ENCODE measurements at places on chromosomes 11 and 22.

- no peak for DNase-seq
Observed at GRCh38 chr11:41714101-41714500, 254.6 kb upstream of the LRRC4C start.

GRCh38 chr11:13965337-13965736 is 2.8 kb downstream of the SPON1 start:
- no peak for DNase-seq

DNA sequence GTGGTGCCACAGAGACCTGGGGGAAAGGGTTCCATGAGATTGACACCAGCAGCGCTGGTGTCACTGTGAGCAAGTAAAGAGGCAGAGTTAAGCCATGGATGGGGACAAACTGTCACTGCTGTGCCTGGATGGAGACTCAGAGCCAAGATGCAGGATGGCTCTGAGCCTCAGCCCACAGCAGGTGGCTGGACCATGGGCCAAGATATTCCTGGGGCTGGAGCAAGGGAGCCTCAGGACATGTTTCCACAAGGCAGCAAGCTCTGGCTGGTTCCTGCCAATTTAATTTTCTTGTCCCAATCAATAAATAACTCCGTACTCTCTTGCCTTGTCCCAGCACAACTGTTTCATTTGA is 23.0 kb downstream of the MYO18B start:
- DNase-seq, result no peak

GRCh38 chr11:78399136-78399535 is 18.5 kb downstream of the GAB2 start:
- no peak for DNase-seq

- no peak for DNase-seq
Observed at GRCh38 chr11:110031171-110031570, 62.0 kb upstream of the ZC3H12C start.

DNA sequence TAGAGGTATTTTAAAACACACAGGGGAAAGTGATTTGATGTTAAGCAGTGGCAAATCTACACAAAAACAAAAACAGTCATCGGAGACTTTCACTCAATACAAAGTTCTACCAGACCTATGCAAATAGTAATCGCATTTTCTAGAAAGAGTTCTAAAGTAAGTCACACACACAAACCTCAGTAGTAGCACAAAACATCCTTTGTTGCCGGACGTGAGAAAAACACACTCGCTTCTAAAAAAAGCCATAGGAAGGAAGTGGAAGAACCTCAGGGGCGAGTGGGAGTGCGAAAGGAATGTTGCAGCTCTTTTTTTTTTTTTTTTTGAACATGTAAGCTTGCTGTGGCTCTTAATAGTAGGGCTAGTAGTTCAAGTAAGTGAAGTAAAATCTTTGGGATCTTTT is 88.9 kb downstream of the MAML2 start:
- peak; percentile 37 for DNase-seq

DNA sequence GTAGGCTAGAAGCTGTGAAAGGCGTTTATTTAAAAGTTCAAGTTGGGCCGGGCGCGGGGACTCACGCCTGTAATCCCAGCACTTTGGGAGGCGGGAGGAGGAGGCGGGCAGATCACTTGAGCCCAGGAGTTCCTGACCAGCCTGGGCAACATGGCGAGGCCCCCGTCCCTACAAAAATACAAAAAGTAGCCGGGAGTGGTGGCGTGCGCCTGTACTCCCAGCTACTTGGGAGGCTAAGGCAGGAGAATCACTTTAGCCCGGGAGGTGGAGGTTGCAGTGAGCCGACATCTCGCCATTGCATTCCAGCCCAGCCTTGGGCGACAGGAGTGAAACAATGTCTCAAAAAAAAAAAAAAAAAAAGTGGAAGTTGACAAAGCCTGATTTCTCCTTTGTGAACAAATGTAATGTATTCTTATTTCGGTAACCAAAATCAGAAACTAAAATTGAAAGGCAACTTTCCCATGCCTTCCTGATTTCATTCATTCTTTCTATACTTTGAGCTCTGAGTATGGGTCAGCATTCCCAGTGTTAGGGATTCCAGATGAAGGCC is 825 bp downstream of the PTPMT1 start:
- DNase-seq, result no peak

DNA sequence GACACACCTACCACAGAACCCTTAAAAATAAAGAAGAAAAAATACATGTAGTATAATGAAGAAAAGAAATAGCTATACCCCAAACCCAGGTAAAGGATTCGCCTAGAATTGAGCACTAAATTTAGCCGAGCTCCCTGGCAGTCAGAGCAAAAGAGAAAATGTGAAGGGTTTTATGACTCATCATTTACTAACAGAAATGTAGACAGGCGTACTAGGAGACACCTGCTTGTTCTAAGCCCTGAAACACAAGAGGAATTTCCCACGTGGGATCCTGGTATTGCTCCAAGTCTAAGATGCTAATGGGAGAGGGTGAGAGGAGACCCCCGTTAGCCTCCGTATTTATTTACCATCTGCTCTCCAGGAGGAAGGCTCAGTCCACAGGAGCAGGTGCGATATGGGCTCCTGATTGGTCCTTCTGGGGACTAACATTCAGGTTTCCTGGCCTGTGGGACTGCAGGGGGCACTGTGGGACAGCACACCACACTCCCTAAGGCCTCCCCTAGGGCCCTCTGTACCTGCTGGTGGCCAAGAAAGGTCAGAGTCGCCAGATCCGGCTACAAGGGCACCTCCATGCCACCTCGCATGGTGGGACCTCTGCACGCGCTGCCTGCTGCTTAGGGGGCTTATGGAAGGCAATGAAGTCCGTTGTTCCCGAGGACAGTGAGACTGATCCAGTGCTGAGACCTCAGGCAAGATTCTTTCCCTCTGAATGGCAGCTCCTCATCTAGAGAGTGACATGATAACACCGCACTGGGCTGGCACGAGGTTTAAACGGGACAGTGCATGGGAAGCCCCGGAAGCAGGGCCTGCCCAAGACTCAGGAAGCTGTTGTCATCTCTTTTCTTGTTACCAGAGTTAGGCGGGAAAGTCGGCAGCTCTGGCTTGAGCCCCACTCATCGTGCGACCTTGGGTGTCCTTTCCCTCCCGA is 25.8 kb downstream of the KCNC1 start:
- peak; percentile 47 for DNase-seq

- DNase-seq, result no peak
Observed at GRCh38 chr11:129611661-129612446, 203.8 kb upstream of the TMEM45B start.

GRCh38 chr11:102154806-102155205 is 44.6 kb downstream of the YAP1 start:
- DNase-seq, result no peak

DNA sequence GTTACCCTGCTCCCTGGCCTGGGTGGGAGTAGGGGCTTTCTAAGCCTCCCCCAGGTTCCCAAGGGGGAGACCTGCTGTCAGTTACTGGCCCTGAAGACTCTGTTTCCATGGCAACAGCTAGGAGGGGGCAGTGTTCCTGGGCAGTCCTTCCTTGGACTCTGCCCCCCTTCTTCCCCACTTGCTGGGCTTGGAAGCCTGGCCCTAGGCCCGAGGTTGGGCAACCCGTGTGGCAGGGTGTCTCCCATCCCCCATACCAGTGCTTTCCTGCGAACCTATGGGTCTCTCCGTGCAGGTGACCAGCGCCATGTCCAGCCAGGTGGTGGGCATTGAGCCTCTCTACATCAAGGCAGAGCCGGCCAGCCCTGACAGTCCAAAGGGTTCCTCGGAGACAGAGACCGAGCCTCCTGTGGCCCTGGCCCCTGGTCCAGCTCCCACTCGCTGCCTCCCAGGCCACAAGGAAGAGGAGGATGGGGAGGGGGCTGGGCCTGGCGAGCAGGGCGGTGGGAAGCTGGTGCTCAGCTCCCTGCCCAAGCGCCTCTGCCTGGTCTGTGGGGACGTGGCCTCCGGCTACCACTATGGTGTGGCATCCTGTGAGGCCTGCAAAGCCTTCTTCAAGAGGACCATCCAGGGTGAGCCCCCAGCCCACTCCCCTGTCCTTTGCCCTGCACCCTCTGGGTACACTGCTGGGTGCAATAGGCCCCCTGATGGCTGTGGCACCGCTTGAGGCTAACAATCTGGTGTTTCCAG is 1.7 kb downstream of the ESRRA start:
- DNase-seq, result no peak

GRCh38 chr11:10856689-10857458 is 979 bp downstream of the ZBED5 start:
- no peak for DNase-seq

DNA sequence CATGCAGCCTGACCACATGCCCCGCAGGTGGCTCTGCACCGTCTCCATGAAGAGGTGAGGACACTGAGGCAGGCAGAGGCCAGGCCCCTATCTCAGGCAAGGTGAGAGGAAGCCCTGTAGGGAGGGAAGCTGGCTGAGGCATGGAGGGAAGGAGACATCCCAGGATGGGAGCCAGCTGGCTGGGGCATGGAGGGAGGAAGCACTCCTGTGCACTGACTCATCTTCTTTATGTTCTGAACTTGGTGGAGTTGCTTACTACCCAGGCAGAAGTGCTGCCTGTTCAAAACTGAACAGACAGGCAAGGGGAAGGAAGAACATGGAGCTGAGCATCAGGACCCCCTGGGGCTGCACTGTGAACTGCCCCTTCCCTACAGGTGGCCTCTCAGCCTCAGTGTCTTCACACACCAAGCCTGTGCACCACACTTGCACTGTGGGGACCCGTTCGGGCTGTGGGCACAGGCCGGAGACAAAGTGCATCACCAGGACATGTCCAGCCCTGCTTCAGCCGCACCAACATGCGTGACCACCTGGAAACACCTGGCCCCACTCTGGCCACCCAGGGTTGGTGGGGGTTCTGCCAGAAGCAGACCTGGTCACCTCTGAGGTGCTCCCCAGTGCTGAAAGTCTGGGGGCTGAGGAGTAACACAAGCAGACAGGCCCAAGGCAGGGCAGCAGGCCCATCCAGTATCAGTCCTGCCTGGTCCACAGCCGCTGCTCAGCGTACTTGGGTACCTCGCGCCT is 55.5 kb downstream of the DGCR2 start:
- no peak for DNase-seq

DNA sequence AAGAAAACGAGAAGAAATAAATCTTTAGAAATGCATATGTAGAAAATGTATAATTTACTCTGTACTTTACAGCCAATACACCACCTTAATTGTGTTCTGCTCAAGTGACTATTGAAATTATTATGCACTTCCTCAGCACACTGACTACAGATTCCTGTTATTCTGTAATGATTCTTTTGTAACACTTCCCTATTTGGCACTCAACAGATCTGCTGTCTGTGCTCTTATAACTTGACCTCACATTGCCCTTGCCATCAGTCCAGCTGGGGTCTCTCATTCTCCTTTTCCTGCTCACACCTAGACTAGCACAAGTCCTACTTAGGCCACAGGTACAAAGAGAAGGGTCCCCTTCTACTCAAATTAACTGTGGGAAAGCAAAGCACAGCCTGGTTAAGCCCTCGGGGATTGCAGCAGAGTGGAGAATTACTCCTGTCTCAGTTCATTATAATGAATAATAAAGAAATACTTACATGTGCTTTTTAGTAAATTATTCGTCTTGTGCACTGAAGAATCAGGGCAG is 860.4 kb downstream of the OPCML start:
- no peak for DNase-seq

DNA sequence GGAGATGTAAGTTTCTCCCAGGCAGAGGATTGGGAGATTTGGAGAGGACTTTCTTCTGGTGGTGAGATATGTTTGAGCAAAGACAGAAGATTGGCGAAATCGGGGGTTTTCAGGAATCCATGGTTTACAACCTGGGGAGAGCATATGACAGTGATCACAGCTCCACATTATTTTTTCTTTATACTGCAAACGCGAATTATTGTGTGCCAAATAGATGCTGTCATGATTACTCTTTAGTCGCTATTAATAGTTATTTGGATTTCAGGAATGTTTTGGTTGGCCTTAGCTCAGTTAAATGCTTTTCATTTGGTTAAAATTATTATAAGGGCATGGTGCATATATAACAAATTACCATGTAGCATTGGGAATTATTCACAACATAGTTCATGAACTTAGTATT is 15.2 kb downstream of the ATXN10 start:
- DNase-seq, result no peak

DNA sequence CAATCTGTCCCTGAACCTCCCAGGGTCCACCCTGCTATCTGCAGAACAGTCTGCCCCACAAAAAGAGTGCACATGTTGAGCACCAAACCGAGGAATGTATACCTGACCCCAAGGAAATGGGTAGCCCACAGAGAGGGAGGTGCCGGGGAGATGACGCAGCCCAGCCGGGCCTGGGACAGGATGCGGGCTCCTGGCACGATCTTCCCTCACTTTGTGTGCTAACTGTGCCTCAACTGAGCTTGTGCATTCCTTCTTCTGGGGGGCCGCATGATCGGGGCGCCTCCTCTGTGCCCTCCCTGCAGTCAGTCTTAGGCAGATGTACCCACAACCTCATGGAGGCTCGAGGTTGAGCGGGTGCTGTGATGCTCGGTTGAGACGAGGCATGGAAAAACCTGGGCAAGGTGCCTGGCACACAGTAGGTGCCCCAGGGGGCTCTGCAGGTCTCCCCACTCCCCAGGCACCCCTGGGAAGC is 2.4 kb downstream of the GAS2L1 start:
- peak; percentile 80 for DNase-seq

- no peak for DNase-seq
Observed at GRCh38 chr11:86535773-86536172, 136.6 kb downstream of the ME3 start.

GRCh38 chr11:34175284-34176019 is 70.0 kb downstream of the NAT10 start:
- DNase-seq, result no peak

DNA sequence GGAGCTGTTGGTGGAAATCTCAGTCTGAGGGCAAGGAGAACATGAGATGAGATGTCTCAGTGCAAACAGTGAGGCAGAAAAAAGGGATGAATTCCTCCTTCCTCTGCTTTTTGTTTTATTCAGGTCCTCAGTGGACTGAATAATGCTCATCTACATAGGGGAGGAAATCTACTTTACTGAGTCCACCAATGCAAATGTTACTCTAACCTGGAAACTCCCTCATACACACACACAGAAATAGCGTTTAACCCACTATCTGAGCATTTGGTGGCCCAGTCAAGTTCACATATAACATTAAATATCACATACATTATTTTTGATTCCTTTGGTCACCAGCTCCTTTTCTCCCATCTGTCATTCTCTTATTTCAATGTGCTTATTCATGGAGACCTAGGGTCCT is 418.8 kb downstream of the TMEM135 start:
- DNase-seq, result no peak
